ENCODE measurements at places on chromosomes 4 and X.

- peak; percentile 0 for DNase-seq
These were observed 9.0 kb upstream of the SLC25A14 start for GRCh38 chrX:130330706-130331105.

GRCh38 chr4:105657117-105657765 is 51.2 kb downstream of the INTS12 start:
- no peak for DNase-seq

- DNase-seq = no peak
These were observed 46.4 kb downstream of the AKAP4 start for GRCh38 chrX:50154429-50154828.

- no peak for DNase-seq
These were observed 38.3 kb upstream of the MMAA start for GRCh38 chr4:145580906-145581305.

DNA sequence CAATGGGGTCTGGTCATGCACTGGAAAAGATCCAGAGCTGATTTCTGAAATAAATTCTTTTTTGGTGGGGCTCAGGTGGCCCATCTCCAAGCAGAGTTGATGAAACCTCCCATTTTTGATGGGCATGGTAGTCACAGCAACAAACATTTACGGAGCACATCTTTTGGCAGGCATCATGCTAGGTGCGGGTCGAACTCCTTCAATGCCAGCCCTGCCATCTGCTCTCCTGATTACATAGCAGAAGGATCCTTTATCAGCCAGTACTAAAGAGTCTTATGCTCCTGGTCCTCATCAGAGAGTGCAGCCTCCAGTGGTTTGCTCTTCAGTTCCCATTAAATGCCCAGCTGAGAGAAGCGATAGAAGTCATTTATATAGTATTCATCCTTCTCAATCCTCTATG is 121.7 kb downstream of the GRXCR1 start:
- DNase-seq = no peak

- DNase-seq = no peak
These were observed 37.7 kb downstream of the CLDN2 start for GRCh38 chrX:106957856-106958255.

DNA sequence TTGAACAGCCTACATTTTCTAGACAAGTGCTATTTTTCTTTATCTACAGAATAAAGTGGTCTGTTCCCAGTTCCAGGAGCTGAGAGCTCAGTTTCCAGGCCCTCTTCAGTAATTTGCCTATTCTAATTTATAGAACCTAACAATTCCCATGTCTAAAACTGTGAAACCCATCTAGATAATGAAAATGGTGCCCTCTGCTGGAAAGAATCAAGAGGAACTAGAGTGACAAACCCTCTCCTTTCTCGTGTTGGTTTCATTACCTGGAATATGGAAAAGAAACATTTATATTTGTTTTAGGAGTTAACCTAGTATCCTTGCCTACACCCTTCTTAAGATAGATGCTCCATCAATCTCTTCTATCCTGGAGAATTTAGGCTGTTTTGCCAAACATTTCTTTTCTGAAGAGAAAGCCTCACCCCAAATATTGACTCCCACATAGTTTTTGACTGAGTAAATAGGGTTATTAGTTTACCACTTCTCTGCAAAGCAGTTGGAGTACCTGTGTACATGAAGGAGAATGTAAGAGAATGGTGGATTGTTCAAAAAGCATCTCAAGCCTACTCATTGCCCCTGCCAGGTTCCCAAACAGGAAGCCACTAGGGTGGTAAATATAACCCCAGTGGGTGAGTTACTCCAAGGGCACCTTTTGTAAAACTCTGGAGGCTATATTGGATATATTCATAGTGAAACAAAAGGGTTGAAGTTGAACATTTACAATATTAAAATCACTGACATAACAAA is 121.6 kb downstream of the RASL11B start:
- DNase-seq = no peak

GRCh38 chrX:97030947-97031346 is 147.2 kb downstream of the RPA4 start:
- no peak for DNase-seq

DNA sequence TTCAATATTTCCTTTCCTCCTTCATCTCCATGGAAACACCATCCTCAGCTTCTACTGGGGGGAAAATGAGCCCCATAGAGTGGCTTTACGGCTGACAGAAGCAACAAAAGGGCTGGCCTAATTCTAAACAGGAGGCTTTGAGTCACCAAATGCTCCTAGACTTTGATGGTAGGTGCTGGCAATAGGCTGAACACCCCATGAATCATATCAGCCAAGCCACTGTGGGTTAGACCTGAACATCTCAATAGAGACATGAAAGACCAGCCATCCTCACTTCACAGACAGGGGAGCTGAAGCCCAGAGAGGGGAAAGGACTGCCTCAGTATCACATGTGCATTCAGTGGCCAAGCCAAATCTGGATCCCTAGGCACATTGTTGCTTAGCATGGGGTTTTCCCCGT is 107.6 kb downstream of the AMER1 start:
- DNase-seq = no peak

DNA sequence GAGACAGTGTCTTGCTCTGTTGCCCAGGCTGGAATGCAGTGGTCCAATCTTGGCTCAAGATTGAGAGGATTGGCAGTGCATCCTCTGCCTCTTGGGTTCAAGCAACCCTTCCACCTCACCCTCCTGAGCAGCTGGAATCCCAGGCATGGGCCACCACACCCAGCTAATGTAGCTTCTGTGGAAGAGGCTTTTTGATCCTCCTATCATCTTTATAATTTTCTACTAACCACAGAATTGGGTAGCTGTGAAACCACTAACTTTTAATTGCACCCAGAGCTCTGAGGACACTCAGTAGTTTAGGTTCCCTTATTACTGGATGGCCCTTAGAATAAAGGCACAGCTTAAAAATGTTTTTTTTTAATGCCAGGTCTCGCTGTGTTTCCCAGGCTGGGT is 8.9 kb upstream of the AGA start:
- DNase-seq = no peak

- no peak for DNase-seq
These were observed 395.7 kb downstream of the TRIML1 start for GRCh38 chr4:188534917-188535316.

- no peak for DNase-seq
These were observed 23.2 kb upstream of the PTTG2 start for GRCh38 chr4:37936889-37937498.

DNA sequence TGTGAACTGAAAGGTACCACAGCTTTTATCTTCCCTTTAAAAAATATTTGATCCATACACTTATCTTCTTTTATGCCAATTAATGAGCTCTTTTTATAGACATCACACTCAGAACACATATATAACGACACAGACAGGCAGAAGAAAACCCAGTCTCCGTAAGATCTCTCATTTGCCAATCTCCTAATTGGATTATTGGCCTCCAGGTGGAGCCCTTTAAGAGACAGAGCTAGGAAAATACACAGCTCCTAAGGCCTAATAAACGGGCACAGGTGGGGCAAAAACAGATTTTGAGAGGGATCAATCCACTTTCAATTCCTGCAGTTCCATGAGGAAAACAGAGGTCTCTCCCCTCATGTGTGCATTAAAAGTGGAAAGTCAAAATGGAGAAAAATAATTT is 1495.4 kb downstream of the RPA4 start:
- no peak for DNase-seq

GRCh38 chrX:12973561-12974304 is 1.2 kb upstream of the TMSB4X start:
- no peak for DNase-seq

- no peak for DNase-seq
These were observed 142.8 kb downstream of the PJA1 start for GRCh38 chrX:69022430-69022829.

- DNase-seq = no peak
These were observed 153.4 kb upstream of the ARSJ start for GRCh38 chr4:114132830-114133229.

DNA sequence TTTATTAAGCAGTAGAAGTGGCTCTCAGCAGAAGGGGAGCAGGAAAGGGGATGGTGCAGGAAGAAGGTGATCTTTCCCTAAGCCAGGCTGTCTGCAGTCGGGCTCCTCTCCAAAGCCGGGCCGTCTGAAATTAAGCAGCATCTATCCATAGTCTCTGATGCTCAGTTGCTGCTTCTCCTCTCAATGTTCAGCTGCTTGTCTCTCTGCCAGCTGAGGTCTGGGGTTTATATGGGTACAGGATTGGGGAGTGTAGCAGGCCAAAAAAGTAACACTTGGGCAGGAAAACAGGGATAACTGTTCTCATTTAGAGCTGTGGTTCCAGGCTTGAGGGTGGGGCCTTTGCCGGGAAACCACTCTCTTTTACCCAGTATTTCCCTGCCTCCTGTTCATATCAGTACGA is 39.2 kb upstream of the CCKAR start:
- no peak for DNase-seq

GRCh38 chrX:107577933-107578332 is 50.4 kb upstream of the PRPS1 start:
- DNase-seq = no peak
